ENCODE measurements at places on chromosomes 11 and 22.

DNA sequence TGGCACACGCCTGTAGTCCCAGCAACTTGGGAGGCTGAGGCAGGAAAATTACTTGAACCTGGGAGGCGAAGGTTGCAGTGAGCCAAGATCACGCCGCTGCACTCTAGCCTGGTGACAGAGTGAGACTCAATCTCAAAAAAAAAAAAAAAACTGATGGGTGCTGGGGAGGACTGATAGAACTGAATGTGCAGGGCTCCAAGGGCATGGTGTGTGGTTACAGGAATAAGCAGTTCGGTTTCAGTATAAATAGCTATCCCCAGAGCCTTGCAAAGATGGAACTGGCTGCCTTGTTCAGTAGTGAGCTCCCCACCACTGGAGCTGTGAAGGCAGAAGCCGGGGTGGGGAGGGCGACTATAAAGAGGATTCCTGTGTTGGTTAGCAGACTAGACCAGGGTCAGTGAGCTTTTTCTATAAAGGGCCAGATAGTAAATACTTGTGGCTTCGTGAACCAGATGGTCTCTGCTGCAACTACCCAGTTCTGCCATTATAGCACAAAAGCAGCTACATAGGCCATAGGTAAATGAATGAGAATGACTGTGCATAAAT, 5.9 kb downstream of the TOM1 start:
- no peak for DNase-seq

- DNase-seq: no peak
These were observed 2.3 kb upstream of the ALKBH8 start for GRCh38 chr11:107567739-107568335.

DNA sequence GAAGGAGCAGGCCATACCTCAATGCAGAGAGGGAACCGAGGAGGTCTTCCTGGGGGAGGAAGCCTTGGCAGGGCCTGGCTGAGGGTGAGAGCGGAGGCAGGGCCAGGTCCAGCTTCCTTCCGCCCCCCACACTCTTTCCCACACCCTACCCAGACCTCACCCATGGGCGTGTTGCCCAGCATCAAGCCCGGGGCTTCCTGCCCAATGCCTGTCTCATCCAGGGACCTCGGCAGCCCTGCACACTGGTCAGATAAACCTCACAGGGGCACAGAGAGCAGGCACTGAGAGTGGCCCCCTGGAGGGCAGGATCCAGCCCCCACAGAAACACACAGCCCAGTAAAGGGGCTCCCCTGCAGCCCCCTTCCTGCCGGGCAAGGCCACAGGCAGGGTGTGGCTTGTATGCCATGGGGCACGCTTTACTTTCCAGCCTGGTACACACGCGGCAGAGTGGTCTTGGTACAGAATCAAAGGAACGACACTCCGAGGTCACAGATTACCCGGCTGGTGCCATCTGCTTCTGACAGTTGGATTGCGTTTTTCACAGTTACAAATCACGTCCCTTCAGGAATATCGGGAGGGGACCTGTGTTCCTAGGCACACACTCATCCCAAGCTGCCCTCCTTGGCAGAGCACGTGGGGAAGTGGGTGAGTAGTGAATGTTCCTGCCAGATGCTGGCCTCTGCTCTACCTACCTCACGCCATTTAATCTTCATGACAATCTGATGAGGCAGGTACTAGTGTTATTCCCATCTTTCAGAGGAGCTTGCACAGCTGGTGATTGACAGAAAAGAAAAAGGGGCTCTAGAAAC, 20.0 kb upstream of the CD5 start:
- DNase-seq: no peak

- peak; percentile 35 for DNase-seq
These were observed 16.0 kb downstream of the POLA2 start for GRCh38 chr11:65277631-65278277.

- no peak for DNase-seq
These were observed 249.1 kb downstream of the MIAT start for GRCh38 chr22:26906464-26906863.

GRCh38 chr11:78217650-78218541, 29.2 kb downstream of the USP35 start:
- DNase-seq: no peak

- DNase-seq: no peak
These were observed 473.0 kb downstream of the BRD1 start for GRCh38 chr22:49354516-49355210.

- DNase-seq: no peak
These were observed 682 bp downstream of the LARGE1 start for GRCh38 chr22:33919391-33920196.

- DNase-seq: no peak
These were observed 40.5 kb downstream of the PITPNB start for GRCh38 chr22:27878541-27878940.

DNA sequence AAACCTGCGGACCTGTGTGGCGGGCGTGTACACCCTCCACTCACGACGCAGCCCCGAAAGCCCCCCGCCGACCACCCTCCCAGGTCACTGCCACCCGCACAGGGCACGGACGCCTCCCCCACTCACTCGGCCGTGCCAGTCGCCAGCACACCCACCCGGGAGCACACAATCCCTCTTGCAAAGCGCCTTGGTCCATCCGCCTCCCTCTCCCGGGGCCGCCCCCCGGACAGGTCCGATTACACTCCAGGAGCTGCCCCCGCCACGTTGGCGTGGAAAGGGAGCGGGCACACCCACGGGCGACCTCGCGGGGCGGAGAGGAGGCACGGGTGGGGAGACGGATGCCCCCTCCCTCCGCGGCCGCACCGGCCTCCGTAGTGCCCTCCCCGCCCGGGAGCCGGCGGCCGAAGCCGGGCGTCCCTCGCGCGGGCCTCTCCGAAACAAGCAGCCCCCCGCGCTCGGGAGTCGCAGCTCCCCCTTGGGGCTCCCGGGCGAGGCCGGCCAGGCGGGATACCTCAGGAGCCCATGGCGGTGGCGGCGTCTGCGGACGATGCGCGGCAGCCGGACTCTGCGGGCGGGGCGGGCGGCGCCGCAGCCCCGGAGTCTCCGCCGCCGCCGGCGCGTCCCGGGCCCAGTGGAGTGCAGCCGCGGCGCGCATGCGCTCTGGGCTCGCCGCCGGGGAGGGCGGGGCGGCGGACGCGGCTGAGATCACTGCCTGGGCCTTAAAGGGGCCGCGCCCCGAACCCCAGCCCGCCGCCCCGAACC, at the start of gene TMEM184B:
Gene TMEM184B, minus strand, starts transcription at position 638 of the 762 bp plus-strand sequence. CDS start 25,049 bp downstream, outside the sequence.
- DNase-seq: peak; percentile 48

- DNase-seq: no peak
These were observed 69.8 kb upstream of the NNMT start for GRCh38 chr11:114226356-114226755.

DNA sequence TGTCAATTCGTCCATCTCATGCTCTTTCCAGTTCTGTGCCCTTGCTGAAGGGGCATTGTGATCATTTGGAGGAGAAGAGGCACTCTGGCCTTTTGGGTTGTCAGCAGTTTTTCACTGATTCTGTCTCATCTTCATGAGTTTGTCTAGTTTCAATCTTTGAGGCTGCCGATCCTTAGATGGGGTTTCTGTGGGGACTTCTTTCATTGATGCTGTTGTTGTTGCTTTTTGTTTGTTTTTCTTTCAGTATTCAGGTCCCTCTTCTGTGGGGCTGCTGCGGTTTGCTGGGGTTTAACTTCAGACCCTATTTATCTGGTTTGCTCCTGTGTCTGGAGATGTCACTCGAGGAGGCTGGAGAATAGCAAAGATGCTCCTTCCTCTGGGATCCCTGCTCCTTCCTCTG, 224.3 kb downstream of the JRKL start:
- DNase-seq: no peak

DNA sequence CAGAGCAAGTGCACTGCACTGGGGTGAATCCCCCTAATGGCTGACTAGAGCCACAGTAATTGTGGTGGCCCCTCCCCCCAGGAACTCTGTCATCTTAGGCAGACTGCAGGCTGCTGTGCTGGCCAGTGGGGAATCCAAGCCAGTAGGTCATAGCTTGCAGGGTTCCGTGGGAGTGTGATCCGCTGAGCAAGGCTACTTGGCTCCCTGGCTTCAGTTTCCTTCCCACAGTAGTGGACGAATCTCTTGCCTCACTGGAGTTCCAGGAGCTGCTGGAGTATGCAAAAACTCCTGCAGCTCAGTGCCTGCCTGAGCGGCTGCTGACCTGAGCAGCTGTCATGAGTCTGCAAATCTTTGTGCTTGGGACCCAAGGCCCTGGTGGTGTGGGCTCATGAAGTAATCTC, 13.2 kb downstream of the OOSP3 start:
- DNase-seq: no peak

DNA sequence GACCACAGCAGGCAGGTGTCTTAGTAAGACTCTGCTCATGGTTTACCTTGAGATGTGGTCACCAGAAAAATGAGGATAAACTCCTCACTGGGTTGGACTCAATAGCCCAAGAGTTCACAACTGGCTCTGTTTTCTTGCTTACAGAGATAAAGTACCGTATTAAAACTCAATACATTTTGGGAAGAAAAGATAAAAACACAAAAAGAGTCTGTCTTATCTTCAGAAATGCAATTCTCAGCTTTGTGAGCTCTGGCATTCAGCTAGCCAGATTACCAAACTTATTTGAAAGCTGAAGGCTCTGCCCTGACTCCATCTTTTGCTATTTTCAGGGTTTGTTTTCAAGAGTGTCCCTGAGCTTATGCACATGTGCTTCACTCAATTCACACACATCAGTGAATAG, 75.4 kb downstream of the PHF21A start:
- no peak for DNase-seq

DNA sequence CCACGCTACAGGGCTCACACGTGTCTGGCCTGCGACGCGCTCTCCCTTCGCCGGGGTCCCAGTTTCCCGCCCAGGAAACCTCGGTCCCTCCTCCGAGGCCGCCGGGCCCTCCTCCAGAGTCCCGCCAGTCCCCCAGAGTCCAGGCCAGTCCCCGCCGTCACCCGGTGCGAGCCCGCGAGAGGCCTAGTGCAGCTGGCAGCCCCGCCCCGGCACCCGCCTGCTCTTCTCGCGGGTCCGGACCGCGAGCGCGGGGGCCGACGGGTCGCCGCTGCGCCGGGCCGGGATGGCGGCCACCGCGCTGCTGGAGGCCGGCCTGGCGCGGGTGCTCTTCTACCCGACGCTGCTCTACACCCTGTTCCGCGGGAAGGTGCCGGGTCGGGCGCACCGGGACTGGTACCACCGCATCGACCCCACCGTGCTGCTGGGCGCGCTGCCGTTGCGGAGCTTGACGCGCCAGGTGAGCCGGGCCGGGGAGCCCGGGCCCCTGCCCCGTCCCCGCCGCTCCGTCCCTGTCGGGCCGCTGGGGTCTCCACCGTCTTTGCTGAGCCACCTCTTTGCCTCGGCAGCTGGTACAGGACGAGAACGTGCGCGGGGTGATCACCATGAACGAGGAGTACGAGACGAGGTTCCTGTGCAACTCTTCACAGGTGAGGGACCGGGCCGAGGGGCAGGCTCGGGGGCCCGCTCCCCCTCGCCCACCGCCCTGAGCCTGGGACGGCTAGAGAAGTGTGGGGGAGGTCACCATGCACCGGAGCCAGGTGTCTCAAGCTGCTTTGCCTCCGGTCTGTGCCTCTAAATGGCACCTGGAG, at the start of gene PTPMT1:
Gene PTPMT1, plus strand, starts transcription at position 260 of the 809 bp plus-strand sequence. Its CDS starts 24 bp downstream, at position 284.
- DNase-seq: peak; percentile 50

DNA sequence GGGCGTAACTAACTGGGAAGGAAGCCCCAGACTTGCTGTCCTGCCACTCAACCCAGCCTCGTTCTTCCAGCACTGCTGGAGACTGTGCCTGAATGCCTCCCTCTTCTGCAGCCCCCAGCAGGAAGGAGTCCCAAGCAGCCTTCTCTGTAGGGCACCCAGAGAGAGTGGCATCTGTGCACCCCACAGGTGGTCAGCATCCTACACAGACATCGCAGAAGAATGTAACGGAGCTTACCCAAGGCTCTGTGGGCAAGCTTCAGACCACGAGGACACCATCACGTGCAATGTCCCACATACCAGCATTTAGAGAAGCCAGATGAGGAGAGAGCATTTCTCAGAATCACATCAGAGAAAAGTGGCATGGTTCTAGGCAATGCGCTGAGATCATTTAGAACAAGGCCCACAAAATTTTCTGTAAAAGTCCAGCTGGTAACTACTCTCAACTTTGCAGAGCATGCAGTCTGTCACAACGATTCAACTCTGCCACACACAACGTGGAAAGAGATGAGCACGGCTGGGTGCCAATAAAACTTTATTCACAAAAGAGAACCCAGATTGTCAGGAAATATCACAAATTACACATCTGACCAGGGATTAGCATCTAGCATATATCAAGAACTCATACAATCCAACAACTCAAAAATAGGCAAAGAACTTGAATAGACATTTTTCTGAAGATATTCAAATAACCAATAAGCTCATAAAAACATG, 33.4 kb downstream of the SHANK2 start:
- DNase-seq: no peak

- no peak for DNase-seq
These were observed 24.6 kb upstream of the LDLRAD3 start for GRCh38 chr11:35919244-35919643.

Measured in amniotic epithelial cell (primary cell).